ENCODE measurements at places on chromosomes 5 and 9. TPM values are rescaled to one million over a fixed set of nuclear protein-coding genes. Genes with fewer than 3 reads are reported as not detected.

- no peak for DNase-seq
- H3K4me1 ChIP-seq, result peaks cover 11% of the 10 kb centered on the region
- peaks cover 45% of the 10 kb centered on the region for H3K27me3 ChIP-seq
- H3K27ac ChIP-seq, result no peak overlapping the region
- H3K4me3 ChIP-seq, result no peak overlapping the region
Measured at GRCh38 chr9:131098391-131099101, 2.2 kb downstream of the AIF1L start.

DNA sequence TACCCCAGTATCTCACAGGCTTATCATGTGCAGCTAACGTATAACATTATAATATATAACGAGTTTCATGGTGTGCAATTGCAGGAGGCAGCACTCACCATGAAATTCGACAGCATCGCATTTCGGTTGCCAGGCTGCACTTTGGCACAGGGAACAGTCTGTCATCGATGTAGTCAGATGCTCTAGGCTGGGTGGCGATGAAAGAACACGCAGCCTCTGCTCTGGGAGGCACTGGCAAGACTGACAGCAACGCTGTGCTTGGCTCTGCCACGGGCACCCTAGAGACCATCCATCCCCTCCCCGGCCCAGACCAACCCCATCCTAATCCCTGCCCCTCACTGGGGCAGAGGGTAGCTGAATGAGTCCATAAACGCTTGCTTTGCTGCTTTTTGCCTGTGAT, 290.8 kb downstream of the MED10 start:
- no peaks in the 10 kb centered on the region for H3K27me3 ChIP-seq
- H3K4me3 ChIP-seq, result no peak overlapping the region
- H3K27ac ChIP-seq, result no peak overlapping the region
- no peaks in the 10 kb centered on the region for H3K36me3 ChIP-seq
- no peak for DNase-seq
- H3K4me1 ChIP-seq, result no peaks in the 10 kb centered on the region

DNA sequence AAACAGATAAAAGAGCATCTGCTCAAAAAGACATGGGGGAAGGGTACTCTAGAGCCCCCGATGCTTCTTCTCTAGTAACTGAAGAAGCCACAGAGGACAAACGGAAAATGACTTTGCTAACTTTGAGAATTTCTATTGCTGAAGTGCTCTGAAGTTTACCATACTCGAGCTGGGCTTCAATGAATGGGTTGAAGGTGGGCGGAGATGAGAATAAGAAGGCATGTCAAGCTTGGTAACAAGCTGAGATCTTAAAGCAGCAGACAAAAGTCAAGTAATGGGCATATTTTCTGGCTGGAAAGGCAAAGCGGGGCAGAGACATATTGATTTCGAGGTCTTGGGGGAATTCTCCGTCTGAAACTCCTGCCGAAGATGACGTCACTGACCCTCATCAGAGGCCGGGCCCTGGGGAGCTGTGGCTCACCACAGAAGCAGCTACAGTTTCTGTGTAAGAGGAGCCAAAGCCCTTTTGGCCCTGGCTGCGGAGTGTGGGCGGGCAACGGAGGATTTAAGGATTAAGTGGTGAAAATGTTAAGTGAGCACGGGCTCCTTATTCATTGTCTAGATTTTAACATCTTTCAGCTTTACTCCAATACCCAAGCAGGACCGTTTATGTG, 115.8 kb upstream of the SLIT3 start:
- H3K36me3 ChIP-seq, result no peaks in the 10 kb centered on the region
- no peaks in the 10 kb centered on the region for H3K4me1 ChIP-seq
- no peak overlapping the region for H3K27ac ChIP-seq
- peak; percentile 13 for DNase-seq
- no peaks in the 10 kb centered on the region for H3K27me3 ChIP-seq
- H3K4me3 ChIP-seq, result no peak overlapping the region

GRCh38 chr9:18067548-18068120, 406.3 kb upstream of the ADAMTSL1 start:
- H3K36me3 ChIP-seq, result no peaks in the 10 kb centered on the region
- no peaks in the 10 kb centered on the region for H3K27me3 ChIP-seq
- H3K27ac ChIP-seq, result peak overlapping the region; percentile 26
- H3K4me3 ChIP-seq, result no peak overlapping the region
- peaks cover 32% of the 10 kb centered on the region for H3K4me1 ChIP-seq

- H3K36me3 ChIP-seq, result no peaks in the 10 kb centered on the region
- peaks cover 42% of the 10 kb centered on the region for H3K27me3 ChIP-seq
- peak; percentile 64 for DNase-seq
- H3K4me3 ChIP-seq, result peak overlapping the region; percentile 25
- peak overlapping the region; percentile 77 for H3K27ac ChIP-seq
- peaks cover 14% of the 10 kb centered on the region for H3K4me1 ChIP-seq
Measured at GRCh38 chr9:129550199-129550839, 70.6 kb downstream of the C9orf50 start.

DNA sequence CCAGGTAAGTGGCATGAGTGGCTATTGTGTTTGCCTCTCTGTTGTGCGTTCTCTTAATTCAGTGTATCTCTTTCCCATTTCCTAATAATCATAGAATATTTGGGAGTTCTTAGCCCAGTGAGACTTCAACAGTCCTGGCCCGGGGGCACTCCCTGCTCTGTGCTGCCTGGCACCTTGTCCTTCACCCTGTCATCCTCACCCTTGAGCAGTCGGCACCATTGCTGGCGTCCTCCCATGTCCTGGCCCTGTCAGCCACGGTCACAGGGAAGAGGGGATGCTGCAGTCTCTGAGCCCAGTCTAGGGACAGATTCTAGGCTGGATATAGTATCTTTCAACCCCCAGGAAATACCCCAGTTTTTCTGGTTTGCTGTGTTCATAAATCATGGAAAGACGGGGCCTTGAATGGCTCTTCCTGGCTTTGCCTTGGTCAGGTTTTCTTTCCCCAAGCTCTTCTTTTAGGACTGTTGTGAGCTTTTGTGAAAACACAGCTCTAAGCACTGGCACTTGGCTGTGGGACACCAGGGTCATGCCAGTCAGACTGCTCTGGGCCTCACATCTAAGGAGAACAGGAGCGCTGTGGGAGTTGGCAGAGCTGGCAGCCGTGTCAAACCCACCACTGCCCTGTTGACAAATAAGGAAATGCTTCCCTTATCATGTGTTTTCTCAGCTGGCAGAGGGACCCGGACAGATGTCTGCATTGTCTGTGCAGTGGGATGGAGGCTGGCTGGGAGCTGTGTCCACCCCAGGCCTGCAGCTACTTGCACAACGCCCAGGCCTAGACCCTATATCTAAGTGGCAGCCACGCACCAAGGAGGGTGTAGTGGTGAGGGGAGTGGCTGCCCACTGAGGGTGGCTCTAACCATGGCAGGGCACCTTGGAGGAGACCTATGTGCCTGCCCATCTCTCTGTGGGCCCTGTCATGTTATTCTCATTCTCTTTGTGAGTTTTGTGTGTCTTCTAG, 378.6 kb downstream of the ICE1 start:
- H3K4me1 ChIP-seq, result no peaks in the 10 kb centered on the region
- no peak overlapping the region for H3K27ac ChIP-seq
- no peak for DNase-seq
- no peaks in the 10 kb centered on the region for H3K36me3 ChIP-seq
- H3K4me3 ChIP-seq, result no peak overlapping the region

DNA sequence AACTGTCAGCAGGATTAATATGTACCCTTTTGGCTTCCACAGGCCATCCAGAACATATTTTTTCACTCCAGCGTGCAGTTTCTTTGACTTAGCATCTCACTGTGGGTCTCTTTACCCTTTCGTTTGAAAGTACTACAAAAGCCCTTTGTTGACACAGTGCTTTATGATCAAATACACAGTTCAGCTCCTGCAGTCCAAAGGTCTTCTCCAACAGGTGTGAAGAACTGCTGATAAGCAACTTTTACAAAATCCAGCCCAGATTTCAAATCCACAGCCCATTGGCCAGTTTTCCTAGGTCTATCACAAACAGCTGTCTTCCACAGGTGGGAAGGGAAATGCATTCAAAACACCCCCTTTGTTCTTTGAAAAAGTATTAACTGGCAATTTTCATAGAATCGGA, 54.8 kb downstream of the MYO10 start:
- no peak overlapping the region for H3K4me3 ChIP-seq
- H3K4me1 ChIP-seq, result peaks cover 36% of the 10 kb centered on the region
- no peaks in the 10 kb centered on the region for H3K36me3 ChIP-seq
- no peaks in the 10 kb centered on the region for H3K27me3 ChIP-seq
- H3K27ac ChIP-seq, result peak overlapping the region; percentile 80

- peaks cover 18% of the 10 kb centered on the region for H3K27me3 ChIP-seq
- no peaks in the 10 kb centered on the region for H3K36me3 ChIP-seq
- H3K4me1 ChIP-seq, result no peaks in the 10 kb centered on the region
Measured at GRCh38 chr9:105662184-105663104, at the start of gene TAL2. TSS of gene TAL2 (plus strand) at chr9:105662457. CDS start at chr9:105662497, 40 bp downstream.

DNA sequence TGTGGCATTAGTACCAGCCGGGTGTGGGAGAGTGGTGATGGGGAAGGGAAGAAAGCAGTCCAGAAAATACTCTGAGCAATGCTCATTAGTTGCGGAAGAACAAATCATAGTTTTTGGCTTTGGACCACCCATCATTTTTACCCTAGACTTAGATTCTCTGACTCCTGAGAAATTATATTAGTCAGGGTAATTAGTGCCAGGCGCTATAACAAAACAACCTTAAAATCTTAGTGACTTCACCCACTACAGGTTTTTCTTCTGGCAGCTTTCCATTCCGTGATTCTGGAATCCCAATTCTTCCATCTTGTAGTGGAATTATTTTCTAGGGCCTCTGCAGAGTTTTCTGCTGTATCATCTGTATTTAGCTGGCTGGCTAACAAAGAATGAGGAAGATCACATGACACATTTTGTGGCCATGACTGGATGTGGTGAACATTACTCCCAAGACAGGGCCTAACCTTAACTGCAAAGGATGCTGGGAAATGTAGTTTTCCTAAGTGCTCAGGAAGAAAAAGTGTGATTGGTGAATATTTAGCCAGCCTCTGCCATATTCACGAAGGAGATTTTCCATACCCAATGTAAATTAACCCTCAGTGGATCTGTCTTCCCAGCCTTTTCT, 373.0 kb upstream of the MEF2C start:
- H3K27me3 ChIP-seq, result no peaks in the 10 kb centered on the region
- H3K4me1 ChIP-seq, result no peaks in the 10 kb centered on the region
- no peak overlapping the region for H3K4me3 ChIP-seq
- no peaks in the 10 kb centered on the region for H3K36me3 ChIP-seq
- no peak overlapping the region for H3K27ac ChIP-seq

GRCh38 chr9:124045830-124046177, 34.2 kb downstream of the LHX2 start:
- H3K27ac ChIP-seq, result no peak overlapping the region
- H3K27me3 ChIP-seq, result peaks cover 63% of the 10 kb centered on the region
- H3K4me1 ChIP-seq, result peaks cover 19% of the 10 kb centered on the region
- DNase-seq, result no peak
- no peak overlapping the region for H3K4me3 ChIP-seq
- no peaks in the 10 kb centered on the region for H3K36me3 ChIP-seq

DNA sequence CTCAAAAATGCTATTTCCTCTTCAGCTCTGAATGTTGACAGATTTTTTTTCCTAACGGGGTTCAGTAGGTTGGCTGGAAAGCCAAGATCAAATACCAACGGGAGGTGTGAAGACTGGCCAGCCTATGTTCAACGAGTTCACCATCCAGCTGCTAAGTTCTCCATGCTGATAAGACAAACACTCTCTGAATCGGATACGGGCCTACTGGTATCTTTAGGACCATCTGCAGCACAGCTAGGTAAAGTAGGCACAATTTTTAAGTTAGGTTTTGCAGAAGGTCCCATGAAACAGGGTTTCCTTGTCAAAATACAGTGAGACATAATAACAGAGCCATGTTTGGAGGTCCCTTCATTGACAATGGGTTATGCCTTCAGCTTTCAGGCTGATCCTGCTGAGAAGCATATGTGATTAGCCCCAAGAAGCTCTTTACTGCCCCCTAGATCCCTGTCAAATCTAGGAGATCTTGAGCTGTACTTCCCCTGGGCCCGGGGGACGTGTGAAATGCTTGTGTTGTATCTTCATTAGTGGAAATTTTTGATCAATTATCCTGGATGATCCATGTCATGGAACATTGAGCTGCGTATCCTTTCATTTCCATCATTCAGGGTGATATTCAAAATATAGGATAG, 60.6 kb downstream of the PGM5 start:
- H3K36me3 ChIP-seq, result no peaks in the 10 kb centered on the region
- peak overlapping the region; percentile 40 for H3K27ac ChIP-seq
- H3K27me3 ChIP-seq, result no peaks in the 10 kb centered on the region
- no peaks in the 10 kb centered on the region for H3K4me1 ChIP-seq

DNA sequence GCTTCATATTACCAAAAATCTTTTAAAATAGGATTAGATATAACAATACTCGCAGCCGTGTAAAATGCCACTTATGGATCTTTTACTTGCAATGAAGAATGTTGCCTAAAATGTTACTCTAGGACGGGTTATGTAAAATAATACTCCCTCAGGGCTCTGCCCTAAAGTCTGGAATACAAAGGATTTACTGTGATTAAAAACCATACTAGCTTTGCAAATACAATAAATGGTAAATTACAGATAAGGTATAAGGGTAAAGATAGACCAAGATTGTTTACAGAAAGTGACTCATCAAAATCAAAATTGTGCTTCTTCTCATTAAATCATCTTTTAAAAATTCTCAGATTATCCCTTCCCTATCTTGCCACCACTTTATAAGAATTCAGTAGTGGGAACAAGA, 163.6 kb downstream of the MEF2C start:
- no peak for DNase-seq
- no peak overlapping the region for H3K27ac ChIP-seq
- no peaks in the 10 kb centered on the region for H3K4me1 ChIP-seq
- no peaks in the 10 kb centered on the region for H3K27me3 ChIP-seq
- no peak overlapping the region for H3K4me3 ChIP-seq

GRCh38 chr9:86353655-86354010, 577 bp downstream of the TUT7 start:
- peak overlapping the region; percentile 97 for H3K27ac ChIP-seq
- peak; percentile 68 for DNase-seq
- H3K36me3 ChIP-seq, result peaks cover 9% of the 10 kb centered on the region
- peak overlapping the region; percentile 95 for H3K4me3 ChIP-seq
- no peaks in the 10 kb centered on the region for H3K27me3 ChIP-seq

DNA sequence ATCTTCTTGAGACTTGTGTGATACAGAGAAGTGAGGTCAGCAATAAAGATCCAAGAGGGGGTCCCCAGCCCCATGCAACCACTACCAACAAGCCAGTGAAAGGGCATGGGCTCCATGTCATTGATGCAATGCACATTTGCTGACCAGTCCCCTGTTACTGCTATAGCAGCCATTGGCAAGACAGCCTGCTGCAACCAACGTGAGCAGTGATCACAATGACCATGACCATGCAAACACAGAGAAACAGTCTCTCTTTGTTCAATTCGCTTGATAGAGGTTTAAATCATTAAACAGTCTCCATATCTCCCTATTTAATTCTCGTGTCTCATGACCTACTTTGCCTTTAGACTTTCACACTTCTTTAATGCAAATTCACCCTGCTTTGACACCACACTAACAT, 30.0 kb upstream of the FOXB2 start:
- no peaks in the 10 kb centered on the region for H3K36me3 ChIP-seq
- no peak overlapping the region for H3K4me3 ChIP-seq
- no peak for DNase-seq
- no peak overlapping the region for H3K27ac ChIP-seq

- H3K4me3 ChIP-seq, result no peak overlapping the region
- no peak overlapping the region for H3K27ac ChIP-seq
Measured at GRCh38 chr9:10686943-10687342, 74.1 kb upstream of the PTPRD start.

Gene EIF4E1B
- total RNA-seq, result not detected

Gene ECSCR
- 4.8 TPM for total RNA-seq

Gene MYMK
- not detected for total RNA-seq

Gene FCN2
- not detected for total RNA-seq

Gene IFNA13
- not detected for total RNA-seq

Gene GALNT10
- 38.1 TPM for total RNA-seq

Gene ARHGEF37
- total RNA-seq, result 27.5 TPM

Data from transverse colon (tissue), 4 donors.